ENCODE measurements at places on chromosomes 4 and X.
A peak's percentile ranks its signal among the peaks of the same experiment; 100 is the strongest.

- DNase-seq = no peak
Measured at GRCh38 chr4:14180983-14181601, 553.6 kb upstream of the BOD1L1 start.

DNA sequence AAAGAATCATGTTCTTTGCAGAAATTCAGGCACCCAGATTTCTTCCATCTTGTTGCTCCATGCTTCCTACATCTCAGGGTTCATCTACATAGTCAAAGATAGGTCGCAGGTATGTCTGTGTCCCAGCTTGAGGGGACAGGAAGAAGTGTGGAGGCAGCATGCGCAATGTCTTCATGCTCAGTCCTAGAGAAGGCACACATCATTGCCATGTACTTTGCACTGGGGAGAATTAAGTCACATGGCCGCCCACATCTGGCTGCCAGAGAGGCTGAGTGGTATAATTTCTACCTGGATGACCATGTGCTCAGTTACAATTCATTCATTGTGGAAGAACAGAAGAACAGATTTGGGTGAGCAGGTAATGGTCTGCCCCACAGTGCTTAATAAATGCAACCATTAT is 54.1 kb downstream of the GAB1 start:
- peak; percentile 21 for DNase-seq

DNA sequence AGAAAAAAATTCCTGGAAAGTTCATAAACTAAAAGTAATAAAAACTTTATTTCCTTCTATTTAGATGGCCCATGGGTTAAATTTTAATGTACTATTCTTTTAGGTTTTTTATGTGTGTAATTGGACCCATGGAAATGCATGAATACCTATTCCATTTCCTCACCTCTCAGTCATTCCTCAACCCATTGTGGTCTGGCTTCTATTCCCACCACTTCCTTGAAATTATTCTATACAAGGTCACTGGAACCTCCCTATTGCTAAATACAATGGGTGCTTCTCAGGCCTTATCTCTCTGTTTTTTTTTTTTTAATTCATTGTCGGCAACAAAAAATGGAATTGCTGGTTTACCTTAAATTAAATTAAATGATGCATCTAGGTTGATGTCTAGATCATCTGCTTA is 17.2 kb downstream of the SLC39A8 start:
- no peak for DNase-seq

DNA sequence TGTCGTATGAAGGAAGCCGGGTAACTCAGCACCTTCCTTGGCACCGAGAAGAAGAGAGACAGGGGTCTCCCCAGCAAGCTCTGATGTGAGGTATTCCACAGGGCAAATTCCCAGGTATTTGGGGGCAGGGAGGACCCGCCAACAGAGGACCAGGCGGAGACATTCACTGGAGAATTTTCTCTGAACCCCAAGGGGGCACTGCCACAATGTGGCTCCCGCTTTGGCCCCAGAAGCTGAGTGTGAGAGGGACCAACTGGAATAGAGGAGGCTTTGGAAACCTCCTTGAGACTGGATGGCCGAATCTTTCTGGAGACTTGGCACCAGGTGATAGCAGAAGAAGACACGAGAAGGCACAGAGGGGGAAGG is 735 bp upstream of the GABRE start:
- no peak for DNase-seq

DNA sequence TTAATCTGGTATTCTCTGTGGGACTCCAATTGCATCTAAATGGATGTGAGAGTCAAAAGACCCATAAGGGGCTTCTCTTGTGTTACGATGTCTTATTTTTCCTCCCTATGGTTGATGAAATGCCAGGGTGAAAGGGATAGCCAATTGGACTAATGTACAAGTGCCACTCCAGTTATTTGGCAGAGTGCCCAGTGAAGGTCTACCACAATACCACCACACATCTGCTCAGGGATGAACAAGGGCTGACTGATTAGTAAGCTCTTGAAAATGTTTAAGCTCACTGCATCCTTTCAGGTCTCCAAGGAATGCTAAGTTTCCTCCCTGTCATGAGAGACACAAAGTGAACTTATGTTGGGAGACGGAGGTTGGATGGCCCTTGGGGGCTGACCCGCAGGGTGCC is 57.8 kb downstream of the HEPH start:
- DNase-seq = no peak

- DNase-seq = no peak
Measured at GRCh38 chr4:40856277-40856839, 106.6 kb downstream of the NSUN7 start.

DNA sequence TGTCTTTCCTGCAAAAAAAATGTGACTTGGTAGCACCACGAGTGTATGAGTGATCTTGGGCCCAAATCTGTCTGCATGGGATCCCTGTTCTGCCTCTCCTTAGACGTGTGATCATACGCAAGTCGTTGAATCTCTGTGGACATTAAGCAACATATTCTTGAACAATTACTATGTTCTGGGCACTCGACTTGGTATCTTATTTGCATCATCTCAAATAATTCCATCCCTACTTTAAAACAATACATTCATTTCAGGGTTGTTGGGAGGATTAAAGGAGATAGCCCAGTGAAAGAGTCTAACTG is 145.4 kb upstream of the CPEB2 start:
- DNase-seq = no peak

Data from transverse colon (tissue), 4 donors.